GM12878 (cell line): ENCODE measurements at places on chromosomes 4 and X.

- no peaks in the 10 kb centered on the region for H3K4me1 ChIP-seq
- peak overlapping the region; percentile 69; the same call in 1 of the 2 replicates for H3K4me3 ChIP-seq
- no peaks in the 10 kb centered on the region for H3K27me3 ChIP-seq
Measured at GRCh38 chrX:275476-275966, 5.7 kb upstream of the PLCXD1 start.

- no peak for DNase-seq
- H3K4me3 ChIP-seq, result no peak overlapping the region
Measured at GRCh38 chrX:69019073-69019890, 146.0 kb downstream of the PJA1 start.

- no peaks in the 10 kb centered on the region for H3K4me1 ChIP-seq
- no peak for DNase-seq
- H3K4me3 ChIP-seq, result no peak overlapping the region
- no peaks in the 10 kb centered on the region for H3K27me3 ChIP-seq
Measured at GRCh38 chr4:1509366-1509765, 103.1 kb upstream of the NKX1-1 start.

DNA sequence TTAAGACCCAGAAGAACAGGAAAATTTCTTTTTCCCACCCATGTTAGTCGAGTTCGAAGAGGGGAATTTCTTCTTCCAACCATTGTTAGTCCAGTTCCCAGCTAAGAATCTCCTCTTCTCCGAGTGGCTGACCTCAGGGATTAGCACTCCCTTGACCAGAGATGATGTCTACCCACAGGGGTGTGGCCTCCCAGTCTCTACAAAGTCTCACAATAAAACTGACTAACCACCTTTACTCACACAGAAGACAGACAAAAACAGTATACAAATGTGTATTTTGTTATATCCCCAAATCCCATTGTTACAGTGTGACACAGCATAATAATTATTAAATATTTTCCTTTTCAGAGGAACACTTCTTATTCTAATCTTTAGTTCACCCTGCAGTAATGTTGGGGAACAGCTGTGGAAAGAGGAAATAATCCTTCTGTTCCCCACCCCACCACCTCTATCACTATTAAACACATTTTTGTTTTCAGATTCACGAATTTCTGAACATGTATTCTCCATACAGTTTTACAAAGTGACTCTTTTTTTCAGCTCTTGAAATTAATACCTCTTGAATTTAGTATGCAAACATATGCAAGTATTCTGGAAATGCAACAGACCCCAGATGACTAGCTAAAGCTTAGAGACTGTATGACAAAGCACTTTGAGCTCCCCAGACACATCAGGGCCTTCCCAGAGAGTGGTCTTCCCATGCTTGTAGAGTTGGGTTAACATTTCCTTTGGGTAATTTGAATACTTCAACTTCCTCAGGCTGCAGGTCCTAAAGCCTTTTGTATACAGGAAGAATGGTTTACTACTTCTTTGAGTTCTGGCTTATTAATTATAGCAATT, 62.5 kb upstream of the NFKB1 start:
- no peak overlapping the region for H3K27ac ChIP-seq
- no peaks in the 10 kb centered on the region for H3K4me1 ChIP-seq
- DNase-seq, result no peak

DNA sequence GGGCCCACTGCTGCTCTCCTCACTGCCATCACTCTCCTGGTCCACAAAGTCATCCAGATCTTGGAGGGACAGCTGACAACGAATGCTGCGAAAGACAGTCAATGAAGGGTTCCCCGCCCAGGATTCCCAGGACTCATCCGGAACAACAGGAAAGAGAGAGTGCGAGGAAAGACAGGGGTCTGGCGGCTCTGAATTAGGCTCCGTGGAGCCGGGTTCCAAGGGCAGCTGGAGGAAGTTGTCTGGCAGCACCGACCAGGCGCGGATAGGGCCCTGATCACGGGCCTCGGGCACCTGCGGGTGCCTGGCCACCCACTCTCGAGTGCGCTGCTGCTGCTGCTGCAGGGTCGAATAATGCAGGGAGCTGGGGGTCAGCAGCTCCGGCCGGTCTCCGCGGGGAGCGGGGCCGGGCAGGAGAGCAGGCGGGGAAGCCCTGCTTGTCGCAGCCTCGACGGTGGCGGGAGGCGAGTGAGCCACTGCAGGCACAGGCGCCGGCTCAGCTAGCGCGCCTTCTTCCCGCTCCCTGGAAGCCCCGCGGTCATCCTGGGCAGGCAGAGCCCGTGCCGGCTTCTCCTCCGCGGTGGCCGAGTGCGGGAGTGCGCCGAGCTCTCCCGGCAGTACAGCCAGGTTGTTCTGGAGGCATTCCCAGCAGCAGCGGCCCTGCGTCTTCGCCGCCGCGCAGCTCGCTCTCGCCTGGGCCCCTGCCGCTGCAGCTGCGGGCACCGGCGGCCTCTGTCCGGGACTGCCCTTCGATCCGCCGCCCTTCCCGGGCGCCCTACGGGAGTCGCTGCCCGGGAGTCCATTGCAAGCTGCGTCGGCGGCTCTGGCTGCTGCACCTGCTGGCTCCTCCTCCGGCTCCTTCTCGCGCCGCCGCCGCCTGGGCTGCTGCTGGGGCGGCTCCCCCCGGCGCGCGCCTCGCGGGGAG, 1.1 kb downstream of the SOWAHB start:
- no peak for DNase-seq
- no peak overlapping the region for H3K27ac ChIP-seq
- H3K27me3 ChIP-seq, result peaks cover 11% of the 10 kb centered on the region
- H3K4me1 ChIP-seq, result no peaks in the 10 kb centered on the region
- H3K36me3 ChIP-seq, result no peaks in the 10 kb centered on the region

DNA sequence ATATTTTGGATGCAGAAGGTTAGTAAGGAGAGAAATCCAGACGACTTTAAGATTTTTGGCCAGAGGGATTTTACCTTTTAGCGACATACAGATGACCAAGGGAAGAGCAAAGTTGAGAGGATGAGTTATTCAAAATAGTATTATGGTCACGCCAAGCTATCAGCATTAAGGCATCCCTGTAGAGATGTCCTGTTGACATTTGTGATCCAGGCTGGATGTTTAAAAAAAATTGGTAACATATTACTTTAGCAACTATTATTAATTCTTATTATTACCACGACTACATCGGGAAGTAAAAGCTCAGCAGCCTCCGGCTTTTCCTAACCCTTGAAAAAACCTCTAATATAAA, 562 bp upstream of the OSTC start:
- no peaks in the 10 kb centered on the region for H3K27me3 ChIP-seq
- peak overlapping the region; percentile 86 for H3K27ac ChIP-seq
- no peaks in the 10 kb centered on the region for H3K36me3 ChIP-seq
- DNase-seq, result no peak
- H3K4me3 ChIP-seq, result peak overlapping the region; percentile 45

DNA sequence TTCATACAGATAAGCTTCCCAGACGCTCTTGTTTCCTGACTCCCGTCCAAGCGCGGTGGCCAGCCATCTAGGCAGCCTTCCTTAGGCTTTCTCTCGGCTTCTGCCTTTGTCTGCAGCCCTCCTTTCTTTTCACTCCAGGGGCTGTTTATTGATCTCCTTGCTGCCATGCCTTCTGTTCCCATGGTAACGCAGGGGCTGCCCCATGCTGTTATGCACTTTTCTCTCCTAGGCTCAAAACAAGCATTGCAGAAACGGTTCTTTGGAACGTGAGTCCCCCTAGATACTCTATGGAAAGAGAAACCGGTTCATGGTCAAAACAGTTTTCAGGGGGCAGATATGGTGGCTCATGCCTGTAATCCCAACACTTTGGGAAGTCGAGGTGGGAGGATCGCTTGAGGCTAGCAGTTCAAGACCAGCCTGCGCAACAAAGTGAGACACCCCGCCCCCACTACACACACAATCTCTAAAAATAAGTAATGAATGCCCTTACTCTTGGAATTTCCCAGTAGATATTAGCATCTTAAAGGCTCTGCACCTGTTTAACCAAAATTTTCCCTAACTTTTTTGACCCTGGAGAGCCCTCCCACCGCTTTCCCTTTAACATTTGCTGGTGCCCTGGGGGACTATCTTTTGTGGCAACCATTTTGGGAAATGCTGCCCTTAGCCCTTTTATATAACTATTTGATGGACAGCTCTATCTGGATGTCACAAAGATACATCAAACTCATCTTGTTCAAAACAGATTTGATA, 53.9 kb upstream of the ZNF157 start:
- H3K4me1 ChIP-seq, result no peaks in the 10 kb centered on the region
- no peak overlapping the region for H3K4me3 ChIP-seq
- no peak for DNase-seq
